ENCODE measurements at places on chromosomes 2 and 18.

DNA sequence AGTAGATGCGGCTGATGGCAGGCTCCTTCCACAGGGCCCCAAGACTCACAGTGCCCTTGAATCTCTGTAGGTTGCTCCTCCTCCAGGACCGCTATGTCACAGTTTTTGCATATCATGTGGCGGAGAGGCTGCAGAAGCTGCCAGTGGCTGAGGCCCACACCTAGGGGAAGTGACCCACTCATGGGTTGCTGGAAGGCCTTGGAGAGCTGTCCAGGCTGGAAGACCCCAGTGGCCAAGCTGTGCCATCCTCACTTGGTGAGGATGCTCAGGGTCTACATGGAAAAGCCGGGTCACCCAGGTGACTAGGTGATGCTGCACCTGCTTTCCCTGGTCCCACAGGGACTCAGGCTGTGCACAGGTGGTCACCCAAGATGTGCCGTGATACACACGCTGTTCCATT, 90.6 kb downstream of the SEPTIN10 start:
- DNase-seq, result no peak

DNA sequence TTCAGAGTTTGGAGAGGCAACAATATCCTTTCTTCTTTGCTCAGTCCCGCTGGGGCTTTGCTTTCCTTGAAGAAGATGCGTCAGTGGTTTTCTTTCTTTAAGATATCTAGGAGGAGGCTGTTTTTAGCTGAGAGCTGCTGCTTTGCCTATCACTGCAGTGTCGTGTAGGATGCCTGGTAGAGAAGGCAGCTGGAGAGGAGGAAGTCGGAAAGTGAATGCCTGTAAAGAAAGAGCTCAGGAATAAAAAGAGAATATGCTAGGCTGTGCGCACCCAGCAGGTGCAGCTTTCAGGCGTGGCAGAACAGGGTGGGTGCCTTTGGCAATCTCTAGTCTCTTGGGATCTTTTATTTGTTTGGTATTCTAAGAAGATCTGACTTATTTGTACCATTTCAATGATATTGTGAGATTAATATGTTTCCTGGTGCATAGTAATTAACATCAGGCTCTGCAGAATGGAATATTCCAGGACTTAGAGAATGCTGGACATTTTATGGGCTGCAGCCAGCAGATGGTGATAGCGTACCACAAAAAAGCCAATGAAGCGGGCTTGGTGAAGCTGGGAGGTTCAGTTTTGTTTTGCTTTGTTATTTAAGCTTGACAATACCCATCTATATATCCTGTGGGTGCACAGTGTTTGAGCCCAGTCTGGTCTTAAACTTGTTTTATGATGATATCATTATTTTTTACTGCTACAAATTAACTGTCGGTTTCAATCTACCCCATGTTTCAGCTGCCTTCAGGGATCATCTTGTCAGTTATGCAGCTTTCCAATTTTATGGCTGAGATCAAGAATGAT, 34.9 kb downstream of the CAVIN2 start:
- DNase-seq, result peak; percentile 30

DNA sequence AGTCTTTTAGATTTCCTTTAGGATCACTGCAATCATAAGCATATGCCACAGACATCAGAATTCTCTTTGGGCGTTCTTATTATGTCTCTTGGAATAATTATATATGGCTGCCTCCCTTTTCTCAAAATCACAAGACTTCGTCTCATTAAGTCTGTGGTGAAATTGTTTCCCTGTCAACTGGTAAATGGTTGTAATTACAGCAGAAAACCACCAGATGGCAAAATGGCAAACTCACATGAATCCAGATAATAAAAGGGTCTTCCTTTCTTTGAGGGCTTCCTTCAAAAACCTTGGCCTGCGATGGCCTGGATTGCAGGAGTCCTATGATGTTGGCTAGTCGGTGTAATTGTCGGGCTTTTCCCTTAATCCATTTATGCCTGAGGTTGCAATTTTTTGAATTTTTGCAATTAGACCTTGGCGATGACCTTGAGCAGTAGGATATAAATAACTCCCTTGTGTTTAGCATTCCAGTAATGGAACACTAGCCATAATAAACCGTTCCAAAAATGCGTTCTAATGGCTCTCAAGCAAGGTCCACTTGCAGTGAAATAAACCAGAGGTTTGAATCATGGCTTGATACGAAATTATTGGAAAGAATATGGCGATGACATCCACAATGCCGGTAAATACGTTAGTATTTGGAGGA, 656.4 kb downstream of the MBD2 start:
- DNase-seq, result peak; percentile 41

- DNase-seq, result no peak
These were observed 26.0 kb downstream of the SOS1 start for GRCh38 chr2:39094717-39095363.

DNA sequence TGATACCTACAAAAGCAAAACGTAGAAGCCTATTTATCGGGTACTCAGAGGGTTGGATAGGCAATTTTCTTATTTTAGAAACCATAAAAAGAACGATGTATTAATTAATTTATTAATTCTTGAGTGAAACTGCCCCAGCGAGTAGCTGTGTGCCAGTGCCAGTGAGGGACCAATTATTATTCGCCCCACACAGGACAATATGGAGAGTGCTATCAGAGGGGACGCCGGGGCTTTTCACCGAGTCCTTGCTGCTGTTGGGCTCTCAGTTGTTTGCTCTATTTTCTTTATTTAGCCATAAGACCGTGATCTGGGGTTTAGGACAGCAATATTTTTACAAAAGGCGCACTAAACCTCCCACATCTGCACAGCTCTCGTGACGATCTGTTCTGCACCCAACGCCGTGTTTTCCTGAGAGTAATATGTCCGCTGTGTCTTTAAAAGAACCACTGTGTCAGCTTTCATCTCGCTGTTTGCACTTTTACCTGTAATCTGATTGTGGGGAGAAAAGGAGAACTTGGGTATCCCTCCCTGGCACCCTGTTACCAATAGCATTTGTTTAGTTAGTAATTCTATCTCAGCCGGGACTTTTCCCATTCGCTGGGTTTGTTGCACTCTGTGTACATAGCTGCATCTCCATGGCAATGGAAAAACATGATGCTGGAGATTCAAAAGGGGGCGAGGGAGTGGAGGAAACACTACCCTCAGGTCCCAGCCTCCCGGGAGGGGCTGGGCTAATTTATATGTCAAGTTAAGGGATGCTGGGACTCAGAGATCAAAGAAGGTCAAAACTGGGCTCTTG, 30.1 kb upstream of the ZNF516 start:
- peak; percentile 82 for DNase-seq

DNA sequence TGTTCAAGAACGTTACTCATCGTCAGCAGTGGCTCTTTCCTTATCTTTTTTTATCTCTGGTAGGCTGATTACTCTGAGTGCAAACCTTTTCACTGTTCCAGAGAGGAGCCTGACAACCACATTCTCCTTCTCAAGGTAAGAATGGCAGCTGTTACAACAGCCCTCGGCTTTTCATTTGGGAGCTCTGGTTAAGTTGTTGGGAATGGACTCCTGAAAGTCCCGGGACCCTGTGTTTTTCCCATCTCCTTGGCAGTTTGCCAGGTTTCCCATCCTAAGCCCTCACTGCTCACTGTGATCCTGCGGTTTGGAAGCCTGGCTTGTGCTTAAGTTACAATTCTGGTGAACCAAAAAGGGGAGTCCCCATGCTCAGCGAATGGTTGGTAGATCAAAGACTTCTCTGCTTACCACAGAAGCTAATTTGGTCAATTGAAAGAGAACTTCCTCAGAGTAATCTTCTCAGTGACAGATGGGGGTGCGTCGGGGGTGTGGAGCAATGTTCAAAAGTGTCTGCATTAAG, 122.3 kb downstream of the LYPD6B start:
- DNase-seq, result no peak

DNA sequence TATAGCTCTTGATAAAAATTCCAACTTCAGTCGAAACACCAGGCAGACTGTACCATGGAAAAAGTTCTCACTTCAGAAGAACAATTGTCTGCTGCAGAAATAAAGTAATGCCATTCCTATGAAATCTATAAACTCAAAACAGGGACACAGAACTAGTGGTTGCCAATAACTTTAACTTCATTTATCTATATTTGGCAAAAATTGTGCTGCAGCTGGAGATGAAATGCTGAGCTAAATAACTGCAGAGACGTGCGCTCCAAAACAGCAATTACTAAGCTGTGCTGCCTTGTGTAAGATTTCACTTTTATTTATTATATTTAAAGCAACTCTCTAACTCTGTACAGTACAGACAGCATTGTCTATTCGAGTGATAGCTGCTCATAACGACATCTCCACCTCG, 540.1 kb upstream of the ID2 start:
- DNase-seq, result no peak

DNA sequence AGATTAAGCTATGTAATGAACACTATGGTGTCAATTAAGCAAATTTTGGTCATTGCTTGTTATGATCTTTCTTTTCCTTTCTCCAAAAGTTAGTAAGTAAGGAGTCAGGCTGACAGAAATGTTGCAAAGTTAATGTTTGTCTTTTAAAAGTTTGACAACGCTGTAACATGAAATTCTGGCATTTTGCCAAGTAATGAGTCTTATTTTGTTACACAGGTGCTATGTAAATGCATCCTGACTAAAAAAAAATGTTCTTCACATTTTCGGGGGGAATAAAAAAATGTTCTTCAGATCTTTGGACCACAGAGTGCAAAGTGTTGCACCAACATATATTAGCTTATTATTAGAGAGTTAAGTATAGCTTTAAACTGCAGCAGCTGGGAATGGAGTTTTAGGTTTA, 54.8 kb upstream of the PROKR1 start:
- DNase-seq, result no peak

DNA sequence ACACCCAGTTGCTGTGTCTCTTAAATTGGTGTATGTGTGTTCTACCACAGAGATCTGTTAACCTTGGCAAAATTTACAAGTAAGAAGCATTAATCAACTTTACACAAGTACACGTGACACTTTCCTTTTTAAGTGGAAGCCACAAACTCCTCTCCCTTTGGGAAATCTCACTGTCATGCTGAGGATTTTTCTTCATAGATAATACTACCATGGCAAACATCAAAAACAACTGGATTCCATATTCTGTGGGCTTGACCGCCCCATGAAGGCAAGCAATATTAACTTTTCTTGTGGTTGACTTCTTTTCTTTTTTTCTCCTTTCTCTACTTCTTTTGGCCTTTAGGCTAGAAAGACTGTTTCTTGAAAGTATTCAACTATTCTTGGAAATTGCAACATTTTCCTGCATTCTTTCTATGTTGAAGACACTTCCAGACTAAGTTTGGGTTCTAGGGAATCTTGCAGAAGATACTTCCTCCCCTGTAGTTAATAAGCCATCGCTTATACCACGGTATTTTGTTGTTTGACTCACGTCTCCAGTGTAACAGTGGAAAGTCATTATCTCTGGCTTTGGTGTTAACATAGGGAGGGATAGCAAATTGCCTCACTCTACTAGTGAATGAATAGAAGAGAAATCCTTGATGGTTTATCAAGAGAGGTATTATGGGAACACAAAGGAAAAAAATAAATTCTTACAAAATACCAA, 79.5 kb downstream of the SLC8A1 start:
- DNase-seq, result no peak

GRCh38 chr2:60560734-60561644, 7.5 kb upstream of the BCL11A start:
- no peak for DNase-seq

- DNase-seq, result no peak
These were observed 367.5 kb downstream of the DSC3 start for GRCh38 chr18:30675072-30675471.

GRCh38 chr2:9205963-9206948, at the start of gene ASAP2:
Gene ASAP2 (plus strand): TSS chr2:9206812. CDS start chr2:9207105, 293 bp downstream.
- peak; percentile 59 for DNase-seq

- DNase-seq, result peak; percentile 35
These were observed 31.7 kb downstream of the INPP4A start for GRCh38 chr2:98476192-98476868.

- no peak for DNase-seq
These were observed 113.3 kb upstream of the CDC42EP3 start for GRCh38 chr2:37784759-37785149.

- DNase-seq, result no peak
These were observed 460.6 kb downstream of the TSN start for GRCh38 chr2:122216071-122216470.

DNA sequence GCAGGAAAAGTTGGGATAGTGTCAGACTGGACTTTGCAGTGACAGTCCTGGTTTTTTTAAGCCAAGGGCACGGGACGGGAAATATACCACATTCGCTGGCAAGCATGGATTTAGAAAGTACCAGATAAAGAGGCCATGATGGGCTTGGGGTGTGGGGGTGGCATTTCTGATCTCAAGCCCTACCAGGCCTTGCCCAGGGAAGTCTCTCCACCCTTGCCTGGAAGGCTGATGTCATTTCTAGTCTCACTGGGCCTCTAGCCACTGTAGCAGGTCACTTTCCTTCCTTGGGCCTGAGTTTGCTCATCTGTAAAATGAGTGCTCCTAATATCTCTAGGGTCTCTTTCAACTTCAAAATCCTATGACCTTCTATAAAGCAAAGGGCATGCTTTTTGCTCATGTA, 1.8 kb downstream of the ZBTB7C start:
- no peak for DNase-seq

- DNase-seq, result no peak
These were observed 177.2 kb downstream of the BCL11A start for GRCh38 chr2:60376252-60376651.

- no peak for DNase-seq
These were observed 99.1 kb upstream of the HDAC4 start for GRCh38 chr2:239499726-239500573.

- DNase-seq, result no peak
These were observed 45.4 kb upstream of the TAF1B start for GRCh38 chr2:9797681-9798556.

- DNase-seq, result no peak
These were observed 13.9 kb upstream of the DSC1 start for GRCh38 chr18:31176531-31176930.

GRCh38 chr2:96142217-96143113, 2.8 kb downstream of the DUSP2 start:
- no peak for DNase-seq

DNA sequence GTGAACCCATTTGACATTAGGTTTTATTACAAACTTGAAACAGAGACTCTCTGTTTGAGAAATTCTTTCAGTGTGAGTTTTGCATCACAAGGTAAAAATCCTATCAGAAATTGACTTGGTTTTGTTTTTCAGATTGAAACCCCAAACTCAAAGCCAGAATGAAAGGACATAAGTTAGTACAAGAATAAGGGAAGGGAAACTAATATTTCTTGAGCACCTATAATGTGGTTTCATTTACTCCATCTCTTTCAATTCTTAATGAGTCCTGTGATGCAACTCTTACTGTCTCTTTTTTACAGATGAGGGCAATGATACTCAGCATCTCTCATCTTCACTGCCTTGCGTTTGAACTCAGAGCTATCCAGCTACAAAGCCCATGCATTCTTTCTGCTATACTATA, 210.0 kb upstream of the SIX3 start:
- DNase-seq, result no peak

DNA sequence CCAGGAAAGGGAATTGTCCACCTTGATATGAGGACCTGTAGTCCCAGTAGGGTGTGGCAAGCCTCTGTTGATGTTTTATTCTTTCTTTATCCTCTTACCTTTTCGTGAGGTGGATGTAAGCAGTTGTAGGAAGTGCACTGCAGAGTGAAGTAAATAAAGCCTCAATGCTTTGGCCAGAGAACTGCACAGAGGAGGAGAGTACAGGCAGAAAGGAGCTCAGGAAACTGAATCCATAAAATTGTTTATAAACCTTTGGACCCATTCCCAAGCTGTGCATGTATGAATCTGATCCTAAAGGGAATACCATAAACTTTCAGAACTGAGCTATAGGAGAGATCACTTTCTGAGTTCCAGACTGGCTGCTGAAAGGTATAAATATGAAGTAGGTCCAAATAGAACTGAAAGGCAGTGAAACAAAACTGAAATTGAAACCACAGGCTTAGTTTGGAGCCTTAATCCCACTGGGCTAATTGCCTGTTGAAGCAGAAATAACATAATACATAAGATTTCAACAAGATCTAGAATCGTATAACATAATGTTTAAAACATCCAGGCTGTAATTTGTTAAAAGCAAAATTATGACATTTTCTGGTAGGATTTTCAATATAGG, 17.9 kb upstream of the SLC9A4 start:
- no peak for DNase-seq

Data from NCI-H1105 (cell line).